Fibroblast of villous mesenchyme (primary cell): ENCODE measurements at places on chromosomes 2 and 18. TPM values are rescaled to one million over a fixed set of nuclear protein-coding genes. Genes with fewer than 3 reads are reported as not detected.
A peak's percentile ranks its signal among the peaks of the same experiment; 100 is the strongest.

- no peak for DNase-seq
Measured at GRCh38 chr2:175872721-175873120, 129.3 kb downstream of the LNPK start.

DNA sequence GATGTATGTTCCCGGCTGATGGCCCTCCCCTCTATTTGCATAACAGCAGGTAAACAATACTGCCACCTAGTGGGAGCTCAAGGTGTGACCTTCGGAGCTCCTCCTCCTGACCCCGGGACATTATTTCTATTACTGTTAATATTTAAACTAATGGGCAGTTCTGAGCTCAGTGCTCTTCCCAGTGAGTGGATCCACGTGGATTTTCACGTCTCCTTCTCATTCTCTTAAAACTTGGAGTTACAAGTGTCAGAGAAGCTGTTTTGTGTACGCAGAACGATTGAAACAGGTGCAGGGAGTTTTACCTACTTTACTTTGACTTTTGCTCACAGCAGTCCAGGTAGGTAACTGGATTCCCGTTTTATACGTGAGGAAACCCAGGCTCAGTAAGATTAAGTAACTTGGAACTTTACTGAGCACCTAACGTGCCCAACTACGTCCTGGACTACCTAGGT is 127.3 kb downstream of the PRKCE start:
- DNase-seq = peak; percentile 83

GRCh38 chr2:24409171-24409570 is 48.8 kb upstream of the ITSN2 start:
- no peak for DNase-seq

DNA sequence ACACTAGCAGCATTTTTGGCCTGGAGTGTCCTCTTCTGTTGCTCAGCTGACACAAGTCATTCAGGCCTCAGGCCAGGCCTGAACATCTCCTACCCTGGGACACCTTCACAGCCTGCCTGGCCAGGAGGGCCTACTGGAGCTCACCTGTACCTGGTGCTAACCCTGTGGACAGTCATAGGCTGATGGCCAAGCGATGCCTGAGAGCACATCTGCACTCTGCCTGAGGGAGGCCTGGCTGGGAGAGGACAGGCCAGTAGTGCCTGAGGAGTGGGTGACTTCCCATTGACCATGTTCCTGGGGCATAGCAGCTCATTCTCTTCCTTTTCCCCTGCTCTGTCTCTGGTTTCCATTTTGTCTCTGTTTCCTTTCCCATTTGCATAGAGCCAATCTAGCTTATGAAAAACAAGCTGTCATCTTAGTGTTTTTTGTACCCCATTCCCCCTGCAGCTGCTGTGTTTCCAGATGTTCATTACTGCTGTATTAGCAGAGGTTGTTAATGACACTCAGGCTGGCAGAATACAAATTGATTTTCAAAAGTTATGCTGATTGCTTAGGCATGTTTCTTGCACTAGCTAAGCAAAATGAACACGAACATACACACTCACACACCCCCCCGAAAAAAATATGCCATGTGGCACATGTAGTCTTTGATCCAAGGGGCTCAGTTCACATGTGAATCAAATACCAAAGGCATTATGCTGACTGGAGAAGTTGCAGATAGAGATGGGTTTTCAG is 149.7 kb upstream of the HS6ST1 start:
- DNase-seq = no peak

DNA sequence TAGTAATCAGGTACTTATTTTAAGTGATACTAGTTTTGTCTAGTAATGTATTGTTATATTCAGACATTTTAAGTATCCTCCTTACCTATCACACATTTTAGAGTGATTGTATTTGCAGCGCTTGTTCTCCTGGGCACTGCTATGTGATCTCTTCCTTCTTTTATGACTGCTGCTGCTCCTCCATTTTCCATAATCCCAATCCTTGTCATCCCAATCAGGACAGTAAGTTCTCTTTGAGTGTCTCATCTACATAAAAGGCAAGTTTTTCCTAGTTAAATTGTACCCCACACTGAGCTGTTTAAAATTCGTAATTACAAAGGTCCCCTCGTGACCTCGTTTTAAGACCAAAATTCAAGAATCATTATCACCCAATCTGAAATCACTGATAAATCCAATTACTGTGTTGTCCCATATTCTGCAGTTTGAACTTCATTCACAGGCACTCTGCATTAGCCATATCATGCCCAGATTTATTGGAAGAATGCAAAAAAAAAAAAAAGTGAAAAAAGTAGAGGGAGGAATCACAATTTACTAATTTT is 2.8 kb downstream of the CLK1 start:
- DNase-seq = no peak

GRCh38 chr18:45208164-45208563 is 407.1 kb upstream of the SLC14A2 start:
- no peak for DNase-seq

DNA sequence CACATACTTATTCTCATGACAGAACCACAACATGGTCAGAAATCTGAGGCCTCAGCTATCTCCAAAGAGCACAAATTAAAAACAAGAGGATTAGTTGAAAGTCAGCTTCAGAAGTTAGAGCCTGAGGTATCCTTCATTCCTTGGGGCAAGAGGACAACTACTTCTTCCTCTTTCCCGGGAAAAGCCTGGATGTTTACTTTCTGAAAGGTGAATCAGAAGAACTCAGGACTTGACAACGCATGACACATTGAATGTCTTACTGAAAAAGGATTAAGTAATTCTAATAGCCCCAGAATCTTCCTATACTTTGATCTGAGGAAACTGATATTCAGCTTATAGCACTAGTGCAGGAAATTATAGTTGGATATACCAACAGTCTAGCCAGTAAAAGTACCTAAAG is 573.2 kb downstream of the METTL4 start:
- DNase-seq = no peak

GRCh38 chr2:180970016-180970415 is 10.4 kb upstream of the UBE2E3 start:
- DNase-seq = no peak

- peak; percentile 80 for DNase-seq
Measured at GRCh38 chr2:48145845-48146452, 239.7 kb upstream of the FBXO11 start.

DNA sequence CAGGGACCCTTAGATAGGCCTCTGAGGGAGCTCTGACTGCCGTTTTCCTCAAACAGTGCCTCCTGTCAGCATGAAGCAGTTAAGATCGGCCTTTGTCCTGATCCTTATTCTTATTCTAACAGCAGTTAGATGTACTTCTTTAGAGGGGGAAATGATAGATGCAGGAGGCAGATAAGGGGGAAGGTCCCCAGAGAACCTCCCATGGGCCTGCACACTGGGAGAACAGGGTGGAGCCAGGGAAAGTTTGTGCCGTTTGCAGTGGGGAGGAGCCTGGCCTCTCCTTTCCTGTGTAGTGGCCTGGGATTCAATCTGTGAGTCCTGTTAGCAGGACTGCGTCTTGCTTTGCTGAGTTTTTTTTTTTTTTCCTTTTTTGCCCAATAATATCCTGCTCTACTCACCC is 7.9 kb upstream of the INPP4A start:
- DNase-seq = no peak

GRCh38 chr2:29105375-29105774 is 9.8 kb upstream of the CLIP4 start:
- no peak for DNase-seq

DNA sequence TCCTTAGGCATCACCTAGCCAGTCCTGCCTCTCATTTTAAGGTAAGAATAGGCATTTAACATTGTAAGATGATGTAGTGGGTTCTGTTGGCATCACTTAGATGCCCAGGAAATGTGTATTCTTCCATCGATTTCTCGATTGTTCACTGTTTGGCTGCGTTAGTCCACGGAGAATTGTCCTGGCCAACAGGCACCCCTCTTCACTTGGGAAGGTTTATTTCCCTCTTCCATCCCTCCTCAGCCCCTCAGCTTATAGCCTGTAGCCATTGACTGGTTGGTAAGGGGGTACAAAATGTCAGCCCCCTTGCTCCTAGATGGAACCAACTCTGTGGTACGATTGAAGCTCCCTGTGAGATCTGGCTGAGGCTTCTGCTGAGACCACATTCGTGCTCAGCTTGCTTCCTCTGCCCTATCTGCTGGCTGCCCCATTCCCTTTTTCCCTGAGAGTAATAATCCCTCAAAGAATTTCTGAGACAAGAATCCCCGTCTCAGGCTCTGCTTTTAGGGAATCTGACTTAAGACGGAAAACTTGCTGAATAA is 43.4 kb downstream of the PLEKHA3 start:
- no peak for DNase-seq

- no peak for DNase-seq
Measured at GRCh38 chr2:191108331-191108730, 42.5 kb downstream of the STAT4 start.

DNA sequence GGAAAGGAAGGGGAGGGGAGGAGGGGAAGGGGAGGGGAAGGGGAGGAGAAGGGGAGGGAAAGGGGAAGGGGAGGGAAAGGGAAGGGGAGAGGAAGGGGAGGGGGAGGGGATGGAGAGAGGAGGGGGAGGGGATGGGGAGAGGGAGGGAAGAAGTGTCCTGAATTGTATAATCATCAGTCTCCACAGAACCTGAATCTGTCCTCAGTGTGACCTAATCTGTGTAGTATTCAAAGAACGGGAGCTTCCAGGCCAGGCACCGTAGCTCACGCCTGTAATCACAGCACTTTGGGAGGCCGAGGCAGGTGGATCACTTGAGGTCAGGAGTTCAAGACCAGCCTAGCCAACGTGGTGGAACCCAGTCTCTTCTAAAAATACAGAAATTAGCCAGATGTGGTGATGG is 41.1 kb upstream of the CCDC150 start:
- DNase-seq = no peak

- DNase-seq = no peak
Measured at GRCh38 chr2:26682155-26682554, 10.4 kb upstream of the KCNK3 start.

DNA sequence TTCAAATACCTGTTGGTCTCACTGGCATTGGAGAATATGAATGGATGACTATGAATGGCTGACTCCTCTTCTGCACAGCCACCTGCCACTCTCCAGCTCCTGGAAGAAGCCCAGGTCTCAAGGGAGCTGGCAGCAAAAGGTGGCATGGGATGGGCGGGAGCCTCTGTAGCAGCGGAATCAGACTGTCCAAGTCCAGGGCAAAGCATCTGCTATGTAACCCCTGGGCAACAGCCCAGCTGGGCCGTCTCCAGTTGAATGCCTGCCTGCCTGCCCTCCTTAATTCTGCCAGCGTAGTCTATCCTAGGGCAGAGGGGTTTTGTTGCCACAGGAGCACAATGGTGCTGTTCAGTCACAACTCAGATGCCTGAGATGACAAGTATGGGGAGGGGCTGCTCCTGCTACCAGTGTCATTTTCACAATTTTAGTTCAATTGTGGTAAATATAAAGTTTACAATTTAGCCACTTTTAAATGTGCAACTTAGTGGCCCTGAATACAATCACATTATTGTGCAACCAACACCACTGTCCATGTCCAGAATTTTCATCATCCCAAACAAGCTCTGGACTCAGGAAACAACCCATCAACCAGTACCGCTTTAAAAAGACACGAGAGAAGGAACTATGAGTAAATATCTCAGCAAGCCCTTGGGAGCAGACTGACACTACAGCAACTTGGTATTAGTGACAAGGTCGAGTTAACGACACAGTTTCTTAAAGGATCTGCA is 115.2 kb downstream of the MYO5B start:
- DNase-seq = no peak

DNA sequence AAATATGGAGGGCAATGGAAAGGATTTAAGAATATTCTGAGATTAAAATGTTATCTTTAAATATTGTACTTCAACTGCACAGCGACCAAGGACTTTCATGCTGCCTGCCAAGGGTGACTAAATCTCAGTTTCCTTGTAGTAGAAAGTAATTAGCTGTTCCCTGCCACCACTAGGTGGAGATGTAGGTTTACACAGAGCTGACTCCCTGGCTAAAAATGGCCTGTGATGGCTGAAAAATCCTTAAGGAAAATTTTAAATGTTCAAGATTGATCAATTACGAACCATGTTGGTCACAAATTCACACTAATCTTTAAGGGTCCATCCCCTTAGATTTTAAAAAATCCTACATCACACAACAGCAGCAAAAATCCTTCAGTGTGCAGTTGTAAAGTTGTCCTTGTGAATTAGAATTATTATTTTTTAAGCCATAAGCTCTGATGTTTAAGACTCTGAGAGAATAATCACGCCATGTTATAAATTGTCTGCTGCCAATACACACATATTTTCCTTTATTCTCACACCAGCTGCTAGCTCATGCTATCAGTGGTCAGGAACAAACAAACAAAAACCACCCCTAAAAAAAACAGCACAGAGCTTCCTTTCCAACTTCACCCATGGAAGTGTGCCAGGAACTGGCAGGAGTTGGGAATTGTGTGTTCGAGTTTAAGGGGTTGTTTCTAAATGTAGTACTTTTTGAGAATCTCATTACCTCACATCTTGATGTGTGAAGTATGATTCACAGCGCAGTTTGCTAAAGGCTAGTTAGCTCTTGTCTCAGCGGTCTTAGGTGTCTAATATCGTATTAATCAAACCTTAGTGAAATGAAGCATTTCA is 399.8 kb downstream of the TMEM182 start:
- DNase-seq = peak; percentile 20

GRCh38 chr2:237799060-237799428 is 465 bp downstream of the RBM44 start:
- DNase-seq = no peak

GRCh38 chr2:95380280-95380679 is 22.2 kb upstream of the FAHD2A start:
- DNase-seq = no peak

Gene SERPINB13
- not detected in 2 replicates for total RNA-seq

Gene FAM136A
- total RNA-seq = 29.3 and 32.8 TPM in 2 replicates

Gene DAPL1
- not detected in 2 replicates for total RNA-seq

Gene DNAH6
- total RNA-seq = under 0.01 TPM in 2 replicates

Gene ZAP70
- not detected in 2 replicates for total RNA-seq

Gene ARID5A
- total RNA-seq = 9.5 and 18.4 TPM in 2 replicates

Gene SH2D6
- total RNA-seq = 0.43 TPM in 1 of 2 replicates, not detected in the other

Gene ABCB6
- total RNA-seq = 17.7 and 31.1 TPM in 2 replicates

Gene KCNG2
- under 0.01 and 0.64 TPM in 2 replicates for total RNA-seq

Gene STEAP3
- total RNA-seq = 14.5 and 17.7 TPM in 2 replicates

Gene POTEI
- total RNA-seq = under 0.01 TPM in 1 of 2 replicates, not detected in the other

Gene HYCC2
- 11.3 and 17.7 TPM in 2 replicates for total RNA-seq

Gene DYNAP
- total RNA-seq = not detected in 2 replicates

Gene EPHA4
- total RNA-seq = 1.9 and 17.3 TPM in 2 replicates
